Muscle of back (tissue), 13 donors: ENCODE measurements at places on chromosomes 16 and 17.

- no peak for DNase-seq
These were observed 425.3 kb downstream of the CA10 start for GRCh38 chr17:51733166-51733565.

- peak; percentile 4 for DNase-seq
These were observed 565 bp upstream of the XAF1 start for GRCh38 chr17:6755281-6755680.

DNA sequence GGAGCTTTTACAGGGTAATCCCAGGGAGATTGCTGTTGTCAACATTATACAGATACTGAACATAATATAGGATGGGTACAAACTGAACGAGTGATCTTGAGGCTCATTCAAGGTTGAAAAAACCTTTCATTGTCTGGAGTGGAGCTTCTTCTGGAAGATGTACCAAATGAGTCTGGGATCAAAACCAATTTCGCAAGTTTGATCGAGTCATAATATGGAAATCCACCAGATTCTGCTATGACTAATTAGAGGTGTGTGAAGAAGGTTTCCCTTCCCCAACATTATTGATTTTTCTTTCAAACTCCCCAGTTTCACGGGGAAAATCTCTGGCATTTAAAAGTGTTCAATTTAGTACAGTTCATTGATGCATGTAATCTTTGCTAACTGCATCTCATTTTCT, 324.1 kb downstream of the ZFHX3 start:
- DNase-seq: no peak

DNA sequence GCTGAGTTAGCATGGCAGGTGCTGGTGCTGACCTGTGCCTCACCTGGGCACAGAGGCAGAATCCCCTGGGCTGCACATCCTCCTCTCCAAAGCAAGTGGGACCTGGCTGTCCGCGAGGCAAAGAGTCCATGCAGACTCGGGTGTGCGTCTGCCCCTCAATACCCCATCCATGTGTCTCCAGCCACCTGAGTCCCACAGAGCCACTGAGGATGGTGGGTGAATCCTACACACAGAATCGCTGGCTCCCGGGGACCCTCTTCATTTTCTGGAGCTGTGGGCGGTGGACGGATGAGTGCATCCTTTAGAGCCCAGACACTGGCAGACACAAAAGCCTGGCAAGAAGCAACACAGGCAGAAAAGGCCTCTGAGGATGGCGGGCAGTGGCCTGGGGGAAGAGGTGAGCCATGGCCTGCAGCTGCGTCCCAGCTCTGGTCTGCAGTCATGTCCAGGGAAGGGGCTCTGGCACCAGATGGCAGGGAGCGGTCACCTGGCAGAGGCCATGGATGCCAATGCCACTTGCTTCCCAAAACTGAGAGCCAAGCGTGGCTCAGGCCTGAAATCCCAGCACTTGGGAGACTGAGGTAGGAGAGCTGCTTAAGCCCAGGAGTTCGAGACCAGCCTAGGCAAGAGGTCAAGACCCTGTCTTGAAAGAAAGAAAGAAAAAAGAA, 29.9 kb downstream of the AXIN1 start:
- no peak for DNase-seq

GRCh38 chr16:9199311-9199710, 107.9 kb downstream of the HAPSTR1 start:
- DNase-seq: peak; percentile 22

- no peak for DNase-seq
These were observed 2.1 kb downstream of the CMTM1 start for GRCh38 chr16:66568355-66568754.

- DNase-seq: no peak
These were observed 26.6 kb upstream of the NLRP1 start for GRCh38 chr17:5610956-5611355.

DNA sequence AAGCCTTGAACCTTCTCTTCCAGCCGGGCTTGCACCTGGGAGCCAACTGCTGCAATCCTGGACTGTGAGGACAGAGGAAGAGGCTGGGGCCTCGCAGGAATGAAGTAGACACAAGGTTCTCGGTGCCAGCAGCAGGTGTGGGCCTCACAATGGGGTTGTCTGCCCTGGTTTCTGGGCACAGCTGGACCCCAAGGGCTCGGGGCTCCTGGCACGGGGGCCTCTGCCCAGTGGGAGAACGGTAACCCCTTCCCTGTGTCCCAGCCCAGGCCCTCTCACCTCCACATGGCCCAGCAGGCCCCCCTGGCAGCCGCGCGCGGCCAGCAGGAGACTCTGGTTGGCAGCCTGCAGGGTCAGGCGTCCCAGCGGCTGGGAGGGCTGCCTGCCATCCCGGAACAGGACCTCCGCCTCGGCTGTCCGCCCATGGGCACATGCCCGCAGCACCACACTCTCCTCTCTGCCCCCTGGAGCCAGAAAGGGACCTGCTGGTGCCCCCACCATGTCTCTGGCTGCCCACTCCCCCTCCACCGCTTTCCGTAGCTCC, 46.9 kb downstream of the RMI2 start:
- no peak for DNase-seq

GRCh38 chr17:81419319-81419885, 24.1 kb downstream of the BAHCC1 start:
- peak; percentile 81 for DNase-seq

DNA sequence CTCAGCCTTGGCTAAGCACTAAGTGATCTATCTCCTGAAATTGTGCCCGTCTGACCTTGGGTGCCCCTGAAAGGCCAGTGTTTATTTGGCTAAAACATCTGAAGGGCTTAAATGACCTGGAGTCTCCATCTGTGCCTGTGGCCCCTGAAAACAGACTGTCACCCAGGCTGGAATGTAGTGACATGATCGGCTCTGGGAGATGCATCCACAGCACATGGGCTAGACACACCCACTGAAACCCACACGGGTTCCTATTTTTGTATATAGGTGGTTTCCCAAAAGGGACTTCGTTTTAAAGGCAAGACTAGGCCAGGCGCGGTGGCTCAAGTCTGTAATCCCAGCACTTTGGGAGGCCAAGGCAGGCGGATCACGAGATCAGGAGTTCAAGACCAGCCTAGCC, 13.5 kb downstream of the CEP295NL start:
- DNase-seq: no peak

DNA sequence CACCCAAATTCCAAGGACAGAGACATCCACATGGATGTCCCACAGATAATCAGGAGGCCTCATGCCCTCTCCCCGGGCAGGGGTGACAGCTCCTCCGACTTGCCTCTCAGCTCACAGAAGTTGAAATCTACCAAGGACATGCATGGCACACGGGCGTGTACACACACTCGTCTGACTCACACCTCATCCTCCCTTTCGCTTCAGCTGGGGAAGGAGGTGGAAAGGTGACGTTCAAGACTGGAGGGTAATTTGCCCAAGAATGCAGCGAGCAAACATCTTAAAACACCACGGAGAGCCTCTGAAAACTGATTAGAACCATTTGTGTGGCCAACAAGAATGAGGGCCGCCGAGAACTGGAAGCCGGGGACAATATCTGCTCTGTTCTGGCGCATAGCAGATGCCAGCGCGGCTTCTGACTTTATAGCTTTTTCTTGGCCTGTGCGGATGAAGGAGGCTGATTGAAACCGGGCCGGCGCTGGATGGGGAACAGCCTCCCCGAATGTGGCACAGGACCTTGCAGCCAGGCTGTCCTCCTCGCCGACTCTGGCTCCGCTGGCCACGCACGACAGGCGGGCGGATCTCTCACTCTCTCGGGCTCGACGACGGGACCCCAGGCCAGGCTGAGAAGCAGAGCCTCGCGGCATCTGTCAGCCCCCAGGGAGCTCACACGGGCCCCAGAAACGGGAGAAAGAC, 100.9 kb downstream of the C16orf95 start:
- DNase-seq: no peak

- DNase-seq: no peak
These were observed 3.2 kb upstream of the SLC47A2 start for GRCh38 chr17:19719355-19720209.

- no peak for DNase-seq
These were observed 8.6 kb upstream of the LHX1 start for GRCh38 chr17:36928471-36929345.

GRCh38 chr17:56186222-56186786, 33.0 kb downstream of the ANKFN1 start:
- DNase-seq: peak; percentile 40

GRCh38 chr16:8373676-8374431, 216.5 kb downstream of the TMEM114 start:
- DNase-seq: no peak

- no peak for DNase-seq
These were observed 7.3 kb downstream of the EMC6 start for GRCh38 chr17:3675886-3676285.

DNA sequence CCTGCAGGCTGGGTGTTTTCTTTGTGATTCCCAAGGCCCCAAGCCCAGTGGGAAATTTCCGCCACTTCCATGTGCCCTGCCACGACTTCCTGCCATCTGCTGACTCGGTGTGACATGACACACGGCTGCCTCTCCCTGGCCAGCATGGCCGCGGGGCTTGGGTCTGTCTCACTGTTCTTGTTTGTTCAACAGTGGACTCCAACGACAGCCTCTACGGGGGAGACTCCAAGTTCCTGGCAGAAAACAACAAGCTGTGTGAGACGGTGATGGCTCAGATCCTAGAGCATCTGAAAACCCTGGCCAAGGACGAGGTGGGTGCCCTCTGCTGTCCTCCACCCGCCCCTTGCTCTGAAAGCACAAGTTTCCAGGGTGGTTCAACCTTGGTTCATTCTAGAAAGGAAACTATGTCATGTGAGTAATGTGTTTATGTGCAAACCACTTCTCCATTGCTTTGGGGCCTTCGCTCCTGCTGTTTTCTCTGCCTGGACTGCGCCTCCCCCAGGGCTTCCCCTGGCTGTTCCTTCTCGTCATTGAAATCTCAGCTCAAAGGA, 26.8 kb downstream of the KNOP1 start:
- DNase-seq: no peak

DNA sequence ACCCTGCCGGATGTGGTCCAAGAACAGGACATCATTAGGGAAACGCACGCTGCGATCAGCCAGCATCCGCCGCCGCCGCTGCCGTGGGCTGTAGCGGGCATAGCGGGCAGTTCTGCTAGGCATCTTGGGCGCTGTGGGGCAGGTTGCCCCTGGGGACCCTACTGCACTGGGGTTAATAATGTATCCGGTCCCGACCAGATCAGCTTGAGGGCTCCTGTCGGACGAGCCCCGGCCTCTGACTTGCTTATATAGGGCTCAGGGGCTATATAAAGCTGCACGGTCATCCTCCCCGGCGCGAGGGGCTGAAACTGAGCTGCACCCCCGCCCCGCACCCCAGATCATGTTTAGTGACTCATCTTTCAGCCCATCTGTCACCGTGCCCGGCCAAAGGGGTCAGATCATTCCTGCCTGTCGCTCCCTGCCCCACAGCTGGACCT, at the start of gene PPP1R27:
PPP1R27 (minus strand) TSS at position 220 of the 437 bp plus-strand sequence; CDS start at position 123, 97 bp downstream.
- no peak for DNase-seq
